Activated gamma-delta T cell treated with Interleukin-2 at 50 U/mL for 16 hours (primary cell): ENCODE measurements at places on chromosomes 2 and 18.

- DNase-seq, result no peak
Measured at GRCh38 chr2:150485114-150485870, 2.2 kb downstream of the RND3 start.

DNA sequence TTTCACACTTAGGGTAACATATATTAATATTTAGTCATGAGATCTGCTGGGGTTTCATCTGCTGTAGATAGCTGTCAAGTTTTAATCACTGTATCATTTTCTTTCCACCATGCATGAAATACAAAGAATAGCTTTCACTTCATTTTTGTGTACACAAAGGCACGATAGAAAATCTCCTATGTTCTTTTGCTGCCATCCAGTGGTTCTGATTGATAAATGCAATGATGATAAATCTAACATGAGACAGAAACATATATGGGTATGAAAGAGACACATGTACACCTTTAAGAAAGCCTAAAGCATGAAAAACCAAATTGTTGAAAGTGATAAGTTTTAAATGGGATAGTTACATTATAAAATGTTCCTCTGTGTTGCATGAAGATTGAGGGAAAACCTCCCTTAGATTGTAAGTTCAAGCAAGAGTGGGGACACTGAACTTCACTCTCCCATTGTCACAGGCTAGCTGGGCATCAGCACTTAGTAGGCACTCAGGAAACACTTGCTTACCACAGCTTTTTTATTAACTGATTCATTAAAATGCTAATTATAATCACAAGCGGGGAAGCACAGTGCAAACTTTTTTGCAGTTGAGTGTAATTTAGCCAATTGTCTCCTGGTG, 31.2 kb downstream of the C1D start:
- no peak for DNase-seq

- peak; percentile 53 for DNase-seq
Measured at GRCh38 chr2:24421668-24422067, 61.3 kb upstream of the ITSN2 start.

DNA sequence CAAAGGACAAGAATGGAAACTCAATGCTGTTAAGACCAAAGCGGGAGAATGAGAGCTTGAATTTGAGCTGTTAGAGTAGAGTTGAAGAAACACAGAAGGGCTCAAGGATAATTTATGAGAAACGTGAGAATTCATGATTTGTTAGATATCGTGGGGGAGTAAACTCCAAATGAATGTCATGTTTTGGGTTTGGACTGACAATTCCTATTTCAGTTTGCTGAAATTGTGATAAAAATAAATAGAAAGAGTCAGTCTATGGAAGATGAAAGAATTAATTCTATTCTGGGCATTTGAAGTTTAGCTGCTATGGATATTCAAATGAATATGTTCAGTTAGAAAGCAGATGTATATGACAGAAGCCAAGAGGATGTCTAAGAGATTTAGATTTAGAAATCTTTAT, 723.4 kb upstream of the PIK3C3 start:
- DNase-seq, result no peak

DNA sequence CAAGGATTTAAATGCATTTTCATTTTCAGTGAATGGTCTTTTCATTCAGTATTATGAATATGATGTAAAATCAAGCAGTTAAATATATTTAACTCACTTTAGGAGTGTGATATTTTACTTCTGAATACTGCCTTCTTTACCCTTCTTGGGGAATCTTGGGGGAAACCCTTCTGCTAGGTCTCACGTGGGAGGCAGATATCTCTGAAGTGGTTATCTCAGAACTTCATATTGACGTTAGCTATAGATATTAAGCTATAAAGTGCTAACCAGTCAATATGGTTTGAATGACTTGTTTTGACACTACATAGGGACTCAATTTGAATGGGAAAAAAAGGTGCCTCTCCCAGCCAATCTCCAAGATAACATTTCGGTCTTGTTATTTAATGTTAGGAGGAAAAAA, 9.8 kb downstream of the REL start:
- no peak for DNase-seq

DNA sequence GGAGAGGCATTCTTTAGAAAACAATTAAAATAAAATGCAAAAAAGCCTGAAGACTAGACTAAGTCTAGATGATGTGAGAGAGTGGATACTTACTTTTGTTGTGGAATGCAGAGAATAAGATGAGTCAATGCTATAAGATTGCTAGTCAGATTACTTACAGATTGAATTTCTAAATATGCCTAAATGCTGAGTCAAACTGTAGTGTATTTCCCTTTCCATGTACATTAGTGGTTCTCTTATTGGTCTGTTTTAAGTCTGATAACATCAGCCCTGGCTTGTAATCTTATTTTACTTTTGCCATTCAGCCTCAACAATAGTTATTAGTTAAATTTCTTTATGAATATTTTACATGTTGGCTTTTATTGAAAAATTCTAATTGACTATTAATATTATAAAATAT, 702.7 kb downstream of the SOCS6 start:
- DNase-seq, result no peak

DNA sequence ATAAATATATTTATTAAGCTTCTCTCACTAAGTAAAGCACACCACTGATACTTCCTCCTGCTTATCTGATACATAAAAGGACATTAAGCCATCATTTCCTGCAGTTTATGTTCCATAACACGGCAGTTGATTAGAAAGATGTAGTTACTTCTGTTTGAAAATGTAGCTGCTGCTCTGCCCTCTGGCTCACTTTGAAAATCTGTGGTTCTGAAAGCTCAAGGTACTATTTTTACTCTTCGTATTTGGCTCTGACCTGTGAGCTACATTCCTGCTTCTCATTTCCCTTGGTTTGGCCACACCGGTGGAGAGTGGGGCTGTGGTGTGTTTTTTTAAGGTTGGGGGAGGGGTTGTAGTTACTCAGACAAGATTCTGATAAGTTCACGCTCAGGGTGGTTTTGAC, 12.8 kb upstream of the TTN start:
- no peak for DNase-seq
